ENCODE measurements at places on chromosomes 11 and 22.

GRCh38 chr22:19603767-19604166, 79.6 kb upstream of the CLDN5 start:
- no peak for DNase-seq

DNA sequence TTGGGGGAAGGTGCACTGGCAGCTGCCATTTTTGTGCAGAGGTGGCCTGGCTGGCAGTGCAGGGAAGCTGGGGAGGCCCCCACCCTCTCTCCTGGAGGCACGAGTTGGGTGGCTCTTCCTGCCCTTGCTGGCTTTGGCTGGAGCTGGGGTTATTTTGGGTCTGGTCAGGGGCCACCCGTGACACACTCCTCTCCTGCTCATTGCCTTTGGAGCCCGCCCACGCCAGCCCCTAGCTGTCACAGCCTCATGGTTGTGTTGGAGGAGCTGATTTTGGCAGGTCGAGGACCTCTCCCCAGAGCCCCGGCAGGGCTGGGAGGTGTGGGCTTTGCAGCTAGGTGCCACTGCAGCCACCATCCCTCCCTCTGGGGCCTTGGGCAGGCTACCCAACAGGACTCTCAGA, 21.5 kb downstream of the FBLN1 start:
- no peak for DNase-seq

DNA sequence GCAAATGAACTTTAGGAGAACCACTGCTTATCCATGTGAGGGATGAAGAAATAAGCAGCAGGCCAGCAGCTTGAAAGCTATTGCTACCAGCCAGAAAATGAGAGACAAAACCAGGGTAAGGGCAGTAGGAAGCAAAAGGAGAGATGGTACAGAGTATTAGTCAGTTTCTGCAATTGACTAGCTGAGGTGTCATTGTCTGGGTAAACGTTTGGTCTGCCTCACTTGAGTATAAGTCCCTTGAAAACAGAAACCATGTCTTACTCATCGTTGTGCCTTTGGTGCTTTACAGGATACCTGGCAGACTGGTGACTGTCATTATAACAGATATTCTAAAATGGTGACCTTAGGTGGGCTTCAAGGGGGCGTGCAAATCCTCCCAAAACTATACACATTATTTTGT, 63.9 kb upstream of the USP47 start:
- no peak for DNase-seq

DNA sequence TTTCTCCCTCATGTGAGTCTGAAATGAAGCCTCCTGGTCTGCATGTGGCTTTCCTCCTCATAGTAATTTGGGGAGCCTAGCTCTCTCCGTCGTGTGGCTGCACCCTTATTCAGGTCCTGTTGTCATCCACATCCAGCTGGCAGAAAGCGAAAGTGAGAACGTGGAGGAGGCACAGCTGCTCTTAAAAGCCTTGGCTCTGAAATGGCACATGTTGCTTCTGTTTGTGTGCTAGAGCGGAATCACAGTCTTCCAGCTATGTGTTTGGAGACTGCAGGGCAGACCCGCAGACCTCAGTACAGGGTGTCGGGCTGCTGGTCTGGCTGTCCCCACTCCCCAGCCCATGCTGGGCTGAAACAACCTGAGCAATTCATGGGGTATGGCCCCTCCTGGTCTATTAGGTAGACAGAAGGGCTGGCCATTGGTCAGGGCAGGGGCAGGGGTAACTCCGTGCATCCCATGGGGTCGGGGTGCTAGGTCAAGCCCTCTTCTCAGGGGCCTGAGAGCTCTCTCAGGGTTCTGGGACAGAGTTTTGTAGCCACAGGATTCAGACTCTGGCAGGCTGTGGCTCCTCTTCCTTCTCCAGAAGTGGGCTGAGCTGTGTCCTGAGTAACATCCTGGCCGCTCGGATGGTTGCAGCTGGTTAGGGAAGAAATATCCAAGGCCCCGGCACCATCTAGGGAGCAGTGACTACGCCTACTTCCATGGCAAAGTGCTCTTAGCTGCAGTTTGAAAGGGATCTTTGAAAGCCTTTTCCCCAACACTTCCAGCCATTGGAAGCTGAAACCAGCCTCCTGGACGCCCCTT, 50.6 kb downstream of the C11orf96 start:
- no peak for DNase-seq

DNA sequence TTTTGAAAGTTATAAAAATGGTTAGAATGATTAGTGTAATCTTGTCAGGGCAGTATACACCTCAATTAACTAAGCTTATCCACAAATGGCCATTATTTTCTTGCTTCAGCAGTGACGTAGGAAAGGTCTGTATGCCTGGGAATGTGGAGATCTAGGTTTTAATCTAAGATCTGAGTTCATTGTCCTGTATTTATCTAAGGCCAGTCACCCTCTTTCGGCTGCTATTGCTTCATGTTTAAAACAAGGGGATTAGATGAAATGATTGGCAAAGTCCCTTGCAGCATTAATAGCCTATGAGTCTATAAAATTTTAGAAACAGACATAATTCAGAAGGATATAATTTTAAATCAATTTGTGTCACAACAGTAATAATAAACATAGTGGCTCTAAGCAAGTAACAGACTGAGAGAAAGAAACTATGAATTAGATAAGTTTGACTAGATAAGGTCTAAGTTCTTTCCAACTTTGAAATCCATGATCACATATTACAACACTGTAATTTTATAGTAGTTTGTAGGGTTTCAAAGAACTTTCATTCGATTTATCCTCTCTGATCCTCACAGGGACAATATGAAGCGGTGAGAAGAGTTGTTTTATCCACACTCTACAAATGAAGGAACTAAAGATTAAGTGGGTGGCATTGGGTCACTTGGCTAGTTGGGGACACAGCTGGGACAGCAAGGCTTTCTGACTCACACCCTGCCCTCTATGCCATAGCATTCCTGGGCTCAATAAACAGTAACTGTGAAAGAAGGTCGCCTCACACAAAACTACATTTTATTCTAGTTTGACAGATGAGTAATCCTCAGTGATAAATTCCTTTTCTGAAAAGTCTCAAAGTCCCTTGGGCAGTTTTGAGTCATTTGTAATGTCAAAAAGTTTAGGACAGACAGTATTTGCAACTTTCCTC, 60.6 kb upstream of the RDX start:
- DNase-seq: no peak

- no peak for DNase-seq
Measured at GRCh38 chr11:19243613-19244012, 2.9 kb upstream of the E2F8 start.

GRCh38 chr11:100639140-100639539, 47.9 kb upstream of the ARHGAP42 start:
- DNase-seq: no peak

DNA sequence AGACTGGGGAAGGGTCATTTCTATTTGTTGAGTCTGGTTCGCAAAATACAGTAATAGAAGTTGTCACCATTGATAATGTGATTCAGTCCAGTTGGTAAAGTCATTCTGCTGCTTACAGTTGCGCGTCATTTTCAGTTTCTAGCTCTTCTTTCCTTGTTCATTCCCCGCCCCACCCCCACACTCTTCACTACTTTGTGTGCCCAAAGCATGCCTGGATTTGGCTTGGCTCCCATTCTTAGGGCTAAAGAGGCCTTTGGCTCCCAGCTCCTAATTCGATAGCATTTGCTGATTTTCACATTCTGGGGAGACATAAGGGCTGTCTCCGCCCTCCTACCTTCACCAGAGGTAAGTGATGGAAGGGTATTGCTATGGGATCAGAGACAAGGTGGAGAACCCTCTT, 43.0 kb downstream of the CECR2 start:
- no peak for DNase-seq

GRCh38 chr22:37273126-37273845, 9.0 kb upstream of the CYTH4 start:
- no peak for DNase-seq

- DNase-seq: no peak
Measured at GRCh38 chr11:15871904-15872626, 484.3 kb downstream of the SOX6 start.

- no peak for DNase-seq
Measured at GRCh38 chr22:36010090-36010489, 18.5 kb downstream of the RBFOX2 start.

DNA sequence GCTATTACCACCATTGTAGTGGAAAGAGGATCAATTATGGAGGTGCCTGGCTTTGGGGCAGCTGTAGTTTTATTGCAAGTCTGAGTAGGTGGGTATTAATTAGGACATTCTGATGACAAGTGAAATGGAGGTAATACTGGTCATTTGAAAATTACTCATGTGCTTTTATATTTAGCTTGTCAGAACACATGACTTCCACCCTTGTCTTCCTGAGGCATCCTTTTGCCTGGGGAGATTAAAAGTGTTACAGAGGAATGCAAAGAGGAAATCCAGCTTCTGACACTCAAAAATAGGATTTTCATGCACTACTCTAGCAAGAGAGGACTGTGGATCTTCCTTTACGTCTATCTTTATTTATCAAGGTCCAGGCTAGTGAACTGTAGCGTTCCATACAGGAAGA, 44.7 kb upstream of the CAPRIN1 start:
- no peak for DNase-seq

- peak; percentile 82 for DNase-seq
Measured at GRCh38 chr11:75388386-75389275, 10.7 kb upstream of the RPS3 start.

- DNase-seq: no peak
Measured at GRCh38 chr11:64723907-64724862, 1.2 kb upstream of the NRXN2 start.

DNA sequence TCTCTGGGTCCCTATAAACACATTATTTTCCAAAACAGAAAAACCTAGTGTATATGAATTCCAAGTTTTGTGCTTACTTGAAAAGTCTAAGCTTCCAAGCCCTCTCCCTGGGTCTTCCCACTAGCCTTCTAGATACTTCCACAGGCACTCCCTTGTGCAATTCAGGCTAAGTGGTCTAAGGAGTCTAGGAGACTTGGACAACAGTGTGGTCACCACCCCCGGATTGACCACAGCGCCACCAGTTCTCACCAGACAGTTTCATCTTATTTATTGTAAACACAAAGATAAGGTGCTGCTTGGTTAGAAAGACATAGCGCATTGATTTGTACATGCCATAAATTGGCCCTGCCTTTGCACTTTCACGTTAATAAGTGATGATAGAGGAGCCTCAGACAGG, 623.9 kb downstream of the OPCML start:
- DNase-seq: no peak

DNA sequence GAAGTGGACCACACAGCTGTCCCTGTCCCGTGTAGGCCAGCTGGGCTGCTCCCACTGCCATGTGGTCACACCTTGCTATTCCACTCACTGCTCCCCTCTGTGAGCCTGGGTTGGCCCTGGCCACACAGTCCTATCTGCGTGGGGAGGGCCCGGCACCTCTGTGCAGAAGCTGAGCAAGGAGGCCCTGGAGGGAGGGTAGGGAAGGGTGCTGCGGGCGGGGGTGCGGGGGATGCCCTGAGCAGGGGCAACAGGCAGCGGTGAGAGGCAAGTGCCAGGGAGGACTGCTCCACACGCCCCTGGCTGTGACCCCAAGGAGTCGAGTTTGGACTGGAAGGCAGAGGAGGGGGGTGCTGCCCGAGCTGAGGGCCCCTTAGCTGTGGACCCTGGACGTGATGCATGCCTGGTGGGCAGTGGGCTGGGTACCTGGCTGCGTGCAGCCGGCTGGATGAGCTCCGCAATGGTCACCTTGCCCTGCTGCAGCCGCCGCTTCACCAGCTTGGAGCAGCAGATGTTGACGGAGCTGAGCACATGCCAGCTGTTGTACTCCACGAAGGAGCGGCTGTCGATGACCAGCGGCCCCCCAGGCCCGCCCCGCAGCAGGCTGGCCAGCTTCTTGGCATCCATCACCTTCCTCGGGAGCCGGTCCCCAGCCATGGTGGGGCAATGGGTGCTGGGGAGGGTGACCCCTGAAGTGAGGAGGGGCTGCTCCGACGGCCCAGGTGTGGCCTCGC, 6.7 kb downstream of the DUSP8 start:
- DNase-seq: no peak

- no peak for DNase-seq
Measured at GRCh38 chr11:11971906-11972547, 36.4 kb downstream of the DKK3 start.

DNA sequence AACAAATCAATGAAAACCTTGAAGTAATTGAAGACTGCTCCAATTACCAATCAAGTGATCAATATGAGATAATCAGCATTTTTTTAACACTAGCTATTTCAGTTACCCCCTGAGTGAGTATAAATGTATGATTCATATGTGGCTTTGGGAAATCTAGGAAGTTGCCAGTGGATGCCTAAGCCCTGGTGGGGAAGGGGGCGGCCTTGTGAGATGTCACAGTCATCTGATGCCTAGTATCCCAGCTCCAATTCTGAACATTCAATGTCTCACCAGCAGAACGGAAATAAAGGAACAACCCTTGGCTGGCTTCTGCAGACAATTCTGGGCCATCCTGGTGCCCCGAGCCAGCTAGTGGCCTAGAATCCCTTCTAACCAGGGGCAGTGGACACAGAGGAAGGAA, 58.5 kb upstream of the TIMP3 start:
- DNase-seq: no peak

DNA sequence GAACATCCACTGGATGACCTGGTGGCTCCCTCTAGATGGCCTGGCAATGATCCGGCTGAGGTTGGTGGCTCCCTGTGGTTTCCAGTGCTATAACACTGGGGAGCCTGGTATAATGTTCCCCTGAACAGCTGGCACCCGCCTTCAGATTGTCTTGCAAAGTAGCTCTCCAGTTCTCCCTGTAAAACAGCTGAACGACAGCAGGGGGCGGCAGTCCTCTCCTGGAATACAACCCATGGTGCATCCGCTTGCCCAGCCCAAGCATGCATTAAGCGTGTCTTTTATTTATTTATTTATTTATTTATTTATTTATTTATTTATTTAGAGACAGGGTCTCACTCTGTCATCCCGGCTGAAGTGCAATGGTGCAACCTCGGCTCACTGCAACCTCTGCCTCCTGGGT, 258.9 kb downstream of the BUD13 start:
- DNase-seq: no peak

GRCh38 chr11:69339983-69340565, 46.1 kb downstream of the MYEOV start:
- no peak for DNase-seq

DNA sequence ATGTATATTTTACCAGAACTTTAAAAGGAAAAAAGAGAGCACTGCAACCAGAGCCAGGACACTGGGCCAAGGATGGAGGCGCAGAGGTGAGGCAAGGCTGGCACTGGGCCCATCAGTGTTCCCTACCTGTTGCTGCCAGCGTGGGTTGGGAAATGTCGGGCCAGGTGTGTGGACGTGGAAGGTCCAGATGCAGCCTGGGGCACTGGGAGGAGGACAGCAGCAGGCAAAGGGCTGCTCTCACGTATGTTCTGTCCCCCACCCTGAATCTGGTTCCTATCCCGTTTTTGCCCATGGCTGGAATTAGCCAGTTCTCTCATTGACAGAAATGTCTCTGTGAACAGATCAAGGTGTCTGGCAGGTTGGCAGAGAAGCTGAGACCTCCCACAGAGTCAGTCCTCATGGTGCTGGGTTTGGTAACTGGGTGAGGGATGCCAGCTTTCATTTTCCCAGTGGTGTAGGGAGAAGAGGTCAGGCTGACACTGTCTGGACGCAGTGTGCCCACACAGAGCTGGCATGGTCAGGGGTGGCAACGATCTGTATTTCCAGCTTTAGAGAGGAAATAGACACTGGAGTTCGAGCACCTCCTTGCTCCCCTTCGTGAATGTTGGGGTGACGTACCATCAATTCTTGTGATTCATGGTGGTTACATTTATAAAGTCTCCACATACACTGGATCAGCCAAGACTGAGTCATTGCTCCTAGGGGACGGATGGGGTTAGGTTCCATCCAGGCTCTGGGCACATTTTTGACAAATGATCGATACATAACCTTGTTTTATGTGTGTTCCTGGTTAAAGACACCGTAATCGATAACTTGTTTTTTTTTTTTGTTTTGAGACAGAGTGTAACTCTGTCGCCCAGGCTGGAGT, 4.3 kb upstream of the PNPLA3 start:
- DNase-seq: no peak

GRCh38 chr11:115496892-115497291, 7.3 kb downstream of the CADM1 start:
- DNase-seq: no peak
